Activated CD4-positive, alpha-beta T cell treated with anti-CD3 and anti-CD28 coated beads for 24 hours (primary cell): ENCODE measurements at places on chromosomes 11 and 22.
A peak's percentile ranks its signal among the peaks of the same experiment; 100 is the strongest.

DNA sequence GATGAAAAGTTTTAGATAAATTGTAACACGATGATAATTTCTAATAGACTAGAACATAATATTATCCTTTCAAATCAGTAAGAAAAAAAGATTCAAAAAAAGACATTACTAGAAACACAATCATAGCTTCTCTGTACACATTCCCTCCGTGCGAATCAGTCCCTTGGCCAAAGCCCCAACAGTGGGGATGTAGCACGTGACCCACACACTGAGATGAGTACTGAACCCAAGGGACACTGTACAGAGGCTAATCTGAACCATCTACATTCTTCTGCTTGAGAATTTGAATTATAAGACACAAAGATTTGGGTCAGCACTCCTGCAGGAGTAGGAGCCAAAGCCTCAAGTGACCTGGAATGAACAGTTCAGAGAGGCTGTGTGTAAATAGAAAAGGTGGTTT is 353.7 kb downstream of the INSC start:
- DNase-seq = no peak

GRCh38 chr22:21632237-21632895 is at the start of gene CCDC116:
TSS of gene CCDC116 (plus strand) at chr22:21632760. CDS start at chr22:21633182, 422 bp downstream.
- DNase-seq = peak; percentile 45

- no peak for DNase-seq
Observed at GRCh38 chr22:33350961-33351360, 292.8 kb upstream of the SYN3 start.

DNA sequence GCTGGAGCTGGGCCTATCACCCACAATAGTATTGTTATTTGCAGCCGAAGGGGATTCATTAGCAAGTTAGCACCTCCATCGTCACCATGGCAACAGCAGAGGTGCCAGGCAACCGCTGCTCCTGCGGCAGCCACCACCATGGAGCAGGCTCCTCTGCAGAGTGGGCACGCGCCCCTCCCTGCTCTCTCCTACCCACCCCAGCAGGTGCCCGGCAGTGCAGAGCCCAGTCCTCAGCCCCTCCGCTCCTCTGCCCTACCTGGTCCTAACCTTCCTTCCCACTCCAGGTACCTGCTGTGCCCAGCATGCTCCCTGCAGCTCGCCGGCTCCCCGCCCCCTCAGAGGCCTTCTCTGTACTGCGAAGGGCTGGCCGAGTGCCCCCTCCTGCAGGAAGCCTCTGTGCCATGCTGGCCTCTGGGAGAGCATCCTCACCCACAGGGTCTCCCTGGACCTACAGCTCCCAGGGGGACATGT is 3.6 kb downstream of the DUSP8 start:
- DNase-seq = no peak
